SHP77 (cell line): ENCODE measurements at places on chromosomes 1 and 21.

GRCh38 chr1:2530513-2531361 is 674 bp upstream of the HES5 start:
- peak; percentile 48 for DNase-seq

GRCh38 chr21:43603641-43604504 is 55.4 kb downstream of the HSF2BP start:
- DNase-seq: no peak

DNA sequence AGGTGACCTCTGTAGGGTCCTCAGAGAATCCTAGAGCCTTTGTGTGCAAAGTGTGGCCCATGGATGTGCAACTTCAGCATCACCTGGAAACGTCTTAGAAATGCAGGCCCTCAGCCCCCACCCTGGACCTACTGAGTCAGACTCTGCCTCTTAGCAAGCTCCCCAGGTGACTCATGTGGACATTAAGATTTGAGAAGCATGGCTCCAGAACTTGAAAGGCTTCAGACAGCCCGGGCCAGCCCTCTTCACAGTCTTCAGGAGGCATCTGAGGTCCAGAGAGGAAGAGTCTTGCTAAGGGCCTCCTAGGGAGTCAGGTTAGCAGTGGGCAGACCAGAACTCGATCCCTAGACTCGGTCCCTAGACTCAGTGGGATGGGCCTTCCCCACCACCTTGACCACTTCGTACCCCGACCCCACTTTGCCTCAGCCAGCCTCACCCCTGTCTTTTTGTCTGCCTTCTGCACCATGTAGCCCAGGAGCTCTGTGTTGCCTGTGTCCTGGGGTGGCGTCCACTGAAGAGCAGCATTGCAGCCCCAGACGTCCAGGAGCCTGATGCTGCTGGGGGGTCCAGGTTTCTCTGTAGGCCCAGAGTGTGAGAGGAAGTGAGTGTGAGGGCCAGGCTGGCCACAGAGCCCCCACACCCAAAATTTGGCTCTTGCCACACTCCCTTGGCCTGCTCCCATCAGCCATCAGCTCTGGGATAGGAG is 4.8 kb downstream of the MYBPH start:
- no peak for DNase-seq

DNA sequence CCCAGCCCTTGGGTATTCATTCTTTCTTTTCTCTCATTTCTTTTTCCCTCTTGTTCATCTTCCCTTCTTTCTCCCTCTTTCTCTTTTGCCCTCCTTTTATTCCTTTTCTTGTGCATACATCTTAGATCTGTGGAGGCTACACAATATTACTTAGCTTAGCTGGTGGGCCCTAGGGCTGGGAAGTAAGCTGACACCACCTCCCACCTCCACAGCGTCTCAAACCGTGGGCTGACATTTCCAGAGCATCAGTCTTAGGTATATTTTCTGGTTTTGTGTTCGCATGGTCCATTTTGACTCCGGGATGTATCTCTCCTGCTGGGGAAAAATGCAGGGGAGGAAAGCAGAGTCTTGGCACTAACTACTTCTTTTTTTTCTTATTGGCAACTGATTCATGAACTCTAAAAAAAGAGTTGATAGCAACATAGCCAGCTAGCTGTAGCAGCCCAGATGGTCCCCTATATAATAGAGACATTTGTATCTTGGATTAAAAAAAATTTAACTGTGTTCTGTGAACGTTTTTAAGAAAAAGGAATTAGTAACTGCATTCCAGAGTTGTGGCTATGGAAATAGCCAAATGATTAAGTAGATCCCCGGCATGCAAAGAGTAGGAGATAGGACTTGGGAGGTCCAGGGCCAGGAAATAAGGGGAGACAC is 15.5 kb downstream of the CNIH3 start:
- DNase-seq: no peak

DNA sequence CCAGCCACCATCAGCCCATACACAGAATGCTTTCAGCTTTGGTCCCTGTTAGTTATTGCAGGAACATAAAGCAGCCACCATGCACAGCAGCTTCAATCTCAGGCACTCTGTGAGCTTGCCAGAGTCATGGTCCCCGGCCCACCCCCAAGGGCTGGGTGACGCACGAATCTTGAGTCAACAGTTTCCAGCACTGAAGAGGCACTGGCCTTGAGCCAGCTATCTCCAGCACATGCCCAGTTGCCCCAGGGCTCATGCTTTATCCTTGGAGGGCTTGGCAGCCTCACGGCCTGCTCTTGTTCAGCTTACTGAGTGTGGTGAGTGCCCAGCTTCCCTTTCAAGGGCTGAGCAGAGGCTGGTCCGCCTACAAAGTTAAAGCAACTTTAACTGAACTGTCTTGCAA is 200.7 kb upstream of the RAB4A start:
- peak; percentile 95 for DNase-seq

GRCh38 chr1:40029608-40030007 is 10.9 kb upstream of the CAP1 start:
- no peak for DNase-seq

- DNase-seq: peak; percentile 17
Observed at GRCh38 chr1:240611619-240612480, at the start of gene GREM2. Gene GREM2 (minus strand): TSS chr1:240612155. CDS start chr1:240493475, 118,680 bp downstream.

- no peak for DNase-seq
Observed at GRCh38 chr1:170803711-170804110, 131.6 kb upstream of the MROH9 start.

DNA sequence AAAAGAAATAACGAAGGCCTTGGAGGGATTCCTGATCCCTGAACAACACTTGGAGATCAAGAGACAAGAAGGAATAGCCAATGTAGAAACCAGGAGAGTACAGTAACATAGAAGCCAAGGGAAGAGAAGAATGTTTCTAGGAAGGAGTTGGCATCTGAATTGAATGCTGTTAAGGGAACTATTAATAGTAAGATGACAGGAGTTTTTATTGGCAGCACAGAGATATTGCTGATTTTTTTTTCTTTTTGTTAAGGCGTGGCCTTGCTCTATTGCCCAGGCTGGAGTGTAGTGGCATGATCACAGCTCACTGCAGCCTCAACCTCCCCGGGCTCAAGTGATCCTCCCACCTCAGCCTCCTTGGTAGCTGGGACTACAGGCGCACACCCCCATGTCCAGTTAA is 9.6 kb upstream of the SFT2D2 start:
- DNase-seq: no peak

DNA sequence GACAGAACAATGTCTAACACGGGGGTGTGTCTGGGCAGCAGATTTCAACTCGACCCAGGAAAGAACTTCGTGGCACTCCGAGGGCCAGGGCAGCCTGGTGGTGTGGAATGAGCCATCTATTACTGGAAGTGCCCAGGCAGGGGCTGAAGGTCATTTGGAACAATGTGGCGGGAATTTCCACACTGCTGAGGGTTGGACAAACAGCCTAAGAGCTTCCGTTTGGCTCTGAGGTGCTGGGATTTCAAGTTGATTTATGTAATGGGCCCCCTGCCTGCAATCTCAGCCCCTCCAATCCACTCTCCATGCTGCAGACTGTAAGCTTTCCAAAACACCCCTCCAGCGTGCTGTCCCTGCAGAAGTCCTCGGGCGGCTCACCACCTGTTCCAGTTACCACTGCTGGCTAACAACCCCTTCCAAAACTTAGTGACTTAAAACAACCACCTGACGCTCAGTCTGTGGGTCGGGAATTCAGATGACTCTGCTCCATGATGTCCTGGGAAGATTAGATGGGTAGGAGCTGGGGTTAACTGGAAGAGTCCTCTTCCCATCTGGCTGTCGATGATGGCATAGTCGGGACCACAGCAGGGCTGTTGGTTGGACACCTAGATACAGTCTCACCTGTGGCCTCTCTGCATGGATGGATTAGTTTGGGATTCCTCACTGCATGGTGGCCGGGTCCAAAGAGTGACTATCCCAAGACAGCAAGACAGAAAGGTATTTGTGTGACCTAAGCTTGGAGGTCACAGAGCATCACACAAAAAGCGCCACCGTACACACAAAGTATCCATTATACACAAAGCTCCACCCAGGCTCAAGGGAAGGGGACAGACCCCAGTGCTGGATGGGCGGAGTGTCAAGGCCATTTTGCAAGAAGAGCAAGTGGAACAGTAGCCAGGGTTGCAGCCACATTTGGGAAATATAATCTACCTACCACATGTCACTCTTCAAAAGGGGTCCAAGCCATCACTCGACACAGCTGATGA is 89.7 kb upstream of the IFFO2 start:
- no peak for DNase-seq

DNA sequence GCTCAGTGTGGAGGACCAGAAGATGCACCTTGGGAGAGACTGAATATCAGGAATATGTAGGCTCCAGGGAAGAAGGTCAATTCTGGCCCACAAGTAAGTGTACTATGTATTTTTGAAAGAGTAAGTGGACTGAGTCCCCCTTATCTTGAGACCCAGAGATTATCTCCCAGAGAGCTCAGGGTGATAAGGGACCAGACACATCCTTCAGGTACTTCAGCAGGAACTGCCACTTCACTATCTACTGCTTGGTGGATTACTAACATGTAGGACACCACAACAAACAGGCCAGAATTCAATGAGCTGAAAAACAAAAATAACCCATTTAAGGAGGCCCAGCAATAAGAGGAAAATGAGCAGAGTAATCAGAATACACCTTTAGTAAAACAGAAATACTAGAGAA is 119.2 kb downstream of the ZNF644 start:
- DNase-seq: no peak
